GM04504 (cell line): ENCODE measurements at places on chromosomes 1 and 21.

- DNase-seq: no peak
Measured at GRCh38 chr1:6481820-6482219, 9.6 kb downstream of the PLEKHG5 start.

GRCh38 chr1:237042526-237042891, 525 bp downstream of the RYR2 start:
- no peak for DNase-seq

DNA sequence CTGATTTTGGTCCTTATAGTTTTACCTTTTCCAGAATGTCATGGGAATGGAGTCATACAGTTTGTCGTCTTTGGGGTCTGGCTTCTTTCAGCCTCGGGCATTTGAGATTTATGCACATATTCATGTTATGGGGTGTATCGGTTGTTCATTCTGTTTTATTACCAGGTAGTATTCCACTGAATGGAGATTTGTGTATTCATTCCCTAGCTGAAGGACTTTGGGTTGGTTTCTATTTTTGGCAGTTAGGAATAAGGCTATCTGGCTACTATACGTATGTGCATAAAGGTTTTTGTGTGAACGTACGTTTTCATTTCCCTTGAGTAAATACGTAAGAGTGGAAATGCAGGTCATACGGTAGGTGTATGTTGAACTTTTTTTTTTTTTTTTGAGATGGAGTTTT, 65.1 kb downstream of the ACTL8 start:
- DNase-seq: no peak

- no peak for DNase-seq
Measured at GRCh38 chr1:80892539-80892938, 908.2 kb upstream of the ADGRL2 start.

GRCh38 chr21:25385341-25385740, 221.9 kb downstream of the MRPL39 start:
- no peak for DNase-seq

- DNase-seq: no peak
Measured at GRCh38 chr1:167674156-167674555, 44.1 kb downstream of the RCSD1 start.

GRCh38 chr1:232628335-232629249, 1.3 kb downstream of the SIPA1L2 start:
- no peak for DNase-seq

DNA sequence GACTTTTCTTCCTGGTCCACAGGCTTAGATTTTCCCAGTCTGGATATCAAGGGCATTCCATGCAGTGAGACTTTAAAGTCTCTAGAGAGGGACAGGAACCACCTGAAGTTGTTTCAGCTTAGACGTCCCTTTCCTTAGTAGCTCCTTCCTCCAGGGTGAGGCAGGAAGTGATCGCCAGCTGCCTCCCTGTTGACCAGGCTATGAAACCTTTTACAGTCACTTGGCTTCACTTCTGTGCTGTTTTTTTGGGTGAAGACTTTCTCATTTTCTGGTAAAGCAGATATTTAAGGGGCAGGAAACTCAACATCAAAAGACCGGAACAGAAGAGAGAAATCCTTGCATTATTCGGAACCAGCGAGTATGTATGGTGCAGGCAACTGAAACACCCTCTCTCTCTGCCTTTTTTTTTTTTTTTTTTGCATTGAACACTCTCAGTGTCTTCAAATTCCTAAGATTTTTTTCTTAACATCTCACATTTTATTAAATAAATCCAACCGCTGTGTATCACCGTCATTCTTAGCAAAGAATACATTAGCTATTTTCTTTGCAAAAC, 234.6 kb upstream of the IRF2BP2 start:
- no peak for DNase-seq

DNA sequence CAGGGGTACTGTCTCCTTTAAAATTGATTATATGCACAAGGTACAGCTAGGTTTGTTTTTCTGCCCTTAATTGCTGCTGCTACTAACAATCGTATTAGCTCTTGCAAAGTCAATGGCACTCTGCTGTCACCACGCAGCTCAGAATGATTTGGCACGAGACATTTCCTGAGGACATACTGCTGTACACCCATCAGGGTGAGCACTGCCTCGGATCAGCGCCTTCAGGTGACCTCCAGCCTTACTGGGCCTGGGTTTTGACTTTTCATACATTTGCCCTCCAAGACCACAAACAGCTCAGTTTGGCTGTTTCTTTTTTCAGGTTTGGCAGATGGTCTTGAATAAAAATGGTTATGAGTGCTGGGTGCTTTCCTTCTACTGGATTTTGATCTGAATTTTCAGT, 110.9 kb downstream of the NTPCR start:
- DNase-seq: no peak

GRCh38 chr1:106217765-106218164, 838.7 kb upstream of the PRMT6 start:
- no peak for DNase-seq

GRCh38 chr1:181119093-181119989, 30.8 kb downstream of the IER5 start:
- no peak for DNase-seq

DNA sequence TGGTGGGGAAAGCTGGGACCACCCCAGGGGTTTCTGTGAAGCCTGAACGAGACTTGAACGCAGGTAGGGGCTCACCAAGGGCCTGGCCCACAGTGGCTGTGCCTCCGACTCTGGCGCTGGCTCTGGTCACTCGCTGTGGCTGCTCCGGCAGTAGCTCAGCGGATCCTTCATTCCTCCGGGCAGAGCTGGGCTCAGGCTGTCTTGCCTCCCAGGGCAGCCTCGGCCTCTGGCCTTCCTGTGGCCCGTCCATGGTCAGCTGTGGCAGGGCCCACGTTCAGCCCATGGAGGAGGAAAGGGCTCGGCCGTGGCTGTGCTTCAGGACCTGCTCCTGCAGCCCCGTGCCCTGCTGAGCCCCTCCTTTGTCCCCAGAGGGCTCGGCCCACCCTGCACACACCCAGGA, 162.9 kb upstream of the C1orf174 start:
- no peak for DNase-seq

GRCh38 chr21:35860189-35860869, 200.0 kb downstream of the SETD4 start:
- DNase-seq: no peak

- DNase-seq: no peak
Measured at GRCh38 chr1:228285661-228286504, 78.0 kb downstream of the OBSCN start.

DNA sequence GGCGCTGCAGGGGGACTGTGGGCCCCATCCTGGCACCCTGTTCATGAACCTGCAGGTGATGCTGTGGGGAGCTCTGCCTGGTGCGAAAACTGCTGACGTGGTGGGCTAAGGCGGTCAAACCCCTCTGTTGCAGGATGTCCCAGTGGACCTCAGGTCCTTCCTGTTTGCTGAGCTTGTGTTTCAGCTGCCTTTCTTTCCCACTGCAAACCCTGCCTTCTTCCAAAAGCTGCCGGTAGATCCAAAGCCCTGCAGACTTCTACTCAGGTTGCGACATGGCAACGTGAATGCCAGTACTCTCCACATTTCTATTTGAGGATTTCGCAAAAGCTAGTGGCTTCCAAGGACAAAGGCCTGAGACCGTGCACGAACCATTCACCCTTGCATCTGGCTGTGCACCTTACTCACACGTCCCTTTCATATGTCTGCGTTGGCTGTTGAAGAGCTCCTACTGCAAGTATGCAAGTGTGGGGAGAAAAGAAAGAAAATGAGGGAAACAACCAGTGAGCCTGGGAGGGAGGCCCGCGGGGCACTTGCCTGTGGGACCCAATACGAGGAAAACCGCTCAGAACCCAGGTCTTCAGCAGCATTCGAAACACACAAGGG, 6.2 kb upstream of the RRP1 start:
- DNase-seq: no peak

- DNase-seq: no peak
Measured at GRCh38 chr1:11488966-11489625, 10.1 kb downstream of the DISP3 start.

DNA sequence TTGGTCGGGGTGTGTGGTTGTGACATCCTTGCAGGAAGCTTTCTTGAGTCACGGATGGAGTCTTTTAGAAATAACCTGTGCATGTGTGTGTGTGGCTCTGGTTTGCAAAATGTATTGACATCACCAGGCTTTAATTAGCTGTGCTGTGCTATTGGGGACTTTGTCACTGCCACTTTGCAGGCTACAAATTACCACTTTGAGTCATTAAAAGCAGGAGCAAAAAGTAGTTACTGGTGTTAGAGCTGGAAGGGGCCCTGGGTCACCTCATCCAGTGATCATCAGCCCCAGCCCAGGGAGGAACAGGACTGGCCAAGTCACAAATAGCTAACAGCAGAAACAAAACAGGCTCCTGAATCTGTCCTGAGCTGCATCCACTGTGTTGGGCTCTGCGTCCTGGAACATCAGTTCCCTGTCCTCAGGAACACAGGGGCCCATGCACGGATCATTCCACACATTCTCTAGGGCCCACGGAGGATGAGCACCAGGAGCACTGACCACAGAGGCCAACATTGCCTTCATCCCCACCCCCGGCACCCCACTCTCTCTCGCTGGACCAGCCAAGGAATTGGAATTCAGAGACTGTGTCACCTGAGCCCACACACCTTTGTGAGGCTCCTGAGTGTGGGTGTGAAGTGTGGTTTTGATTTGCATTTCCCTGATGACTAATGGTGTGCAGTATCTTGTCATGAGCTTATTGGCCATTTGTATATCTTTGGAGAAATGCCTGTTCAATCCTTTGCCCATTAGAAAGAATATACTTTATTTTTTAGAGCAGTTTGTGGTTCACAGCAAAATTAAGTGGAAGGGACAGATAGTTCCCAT, 280.1 kb upstream of the C1orf174 start:
- no peak for DNase-seq

GRCh38 chr1:181073638-181074037, 14.9 kb upstream of the IER5 start:
- no peak for DNase-seq

DNA sequence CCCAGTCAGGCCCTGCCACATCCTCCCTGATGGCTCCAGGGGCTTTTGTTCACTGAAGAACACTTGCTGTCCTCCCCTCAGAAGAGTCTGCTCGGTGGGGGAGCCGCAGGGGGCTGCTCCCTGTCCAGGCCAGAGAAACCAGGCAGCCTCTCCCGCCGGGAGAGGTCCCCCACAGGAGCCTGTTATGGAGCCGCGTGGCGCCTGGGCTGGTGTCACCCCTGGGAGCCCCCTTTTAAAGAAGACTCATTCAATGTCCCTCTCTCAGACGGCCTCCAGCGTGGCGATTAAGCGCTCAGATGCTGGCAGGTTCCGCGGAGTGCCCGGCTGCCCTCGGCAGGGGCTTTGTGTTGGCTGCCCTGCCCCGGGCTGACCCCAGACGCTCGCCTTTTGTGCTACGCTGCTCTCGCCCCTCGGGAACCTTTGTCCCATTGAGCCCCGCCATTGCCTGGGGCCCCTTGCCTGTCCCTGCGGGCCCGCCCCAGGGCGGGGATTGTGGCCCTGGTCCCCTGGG, 43.1 kb downstream of the SKI start:
- DNase-seq: no peak

GRCh38 chr1:24100945-24101737, 10.8 kb downstream of the MYOM3 start:
- DNase-seq: no peak

GRCh38 chr21:16851054-16851453, 661.8 kb upstream of the CXADR start:
- DNase-seq: no peak

GRCh38 chr1:40762144-40762923, 21.3 kb upstream of the KCNQ4 start:
- DNase-seq: no peak

DNA sequence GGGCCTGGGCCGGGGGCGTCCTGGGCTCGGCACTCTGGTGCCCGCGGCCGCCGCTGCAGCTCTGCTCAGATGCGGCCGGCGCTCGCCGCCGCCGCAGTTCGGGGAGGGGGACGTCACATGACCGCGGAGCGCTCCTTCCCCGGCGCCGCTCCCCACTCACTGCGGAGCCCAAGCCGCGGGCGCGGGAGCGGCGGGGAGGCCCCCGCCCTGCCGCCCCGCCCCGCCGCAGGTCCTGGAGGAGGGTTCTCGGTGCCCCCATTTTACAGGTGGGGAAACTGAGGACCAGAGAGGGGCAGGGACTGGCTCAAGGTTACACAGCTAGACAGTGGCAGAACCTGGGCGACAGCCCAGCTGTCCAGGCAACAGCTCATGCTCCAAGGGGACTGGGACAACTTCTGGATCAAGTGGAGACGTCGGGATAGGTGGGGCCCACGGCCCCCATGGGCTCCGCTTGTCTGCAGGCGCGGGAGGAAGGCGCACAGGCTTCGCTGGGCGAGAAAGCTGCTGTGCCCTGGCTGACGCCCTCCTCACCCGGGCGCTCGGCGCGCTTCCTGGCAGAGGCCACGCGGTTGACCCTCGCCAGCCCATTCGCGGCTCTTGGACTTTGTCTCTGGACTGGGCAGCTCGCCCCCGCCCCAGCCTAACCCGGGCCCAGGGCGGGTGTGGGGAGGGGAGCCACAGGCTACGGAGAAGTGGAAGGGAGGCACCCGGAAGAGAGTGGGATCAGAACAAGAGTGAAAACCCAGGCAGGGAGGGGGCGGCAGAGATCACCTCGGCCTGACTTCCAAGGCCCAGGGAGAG, at the start of gene RAP1GAP:
TSS of gene RAP1GAP (minus strand) at position 100 of the 801 bp plus-strand sequence. CDS start 49,325 bp downstream, outside the sequence.
- no peak for DNase-seq

DNA sequence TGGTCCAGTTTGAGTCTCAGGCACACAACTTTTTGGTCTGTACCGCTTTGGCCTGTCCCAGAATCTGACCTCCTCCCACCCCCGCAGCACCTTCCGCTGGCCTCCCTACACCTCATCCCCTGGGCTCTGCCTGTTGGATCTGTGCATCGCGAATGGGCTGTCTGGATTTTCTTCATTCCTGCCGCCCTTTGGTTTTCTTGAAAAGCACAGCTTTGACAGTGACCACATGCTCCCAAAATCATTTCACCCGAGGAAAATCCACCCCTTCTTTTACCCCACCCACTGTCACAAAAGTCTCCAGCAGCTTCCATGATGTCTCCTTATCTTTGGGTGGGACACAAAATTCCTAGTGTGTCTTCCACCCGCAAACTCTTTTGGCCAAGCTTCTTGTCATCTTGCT, 65.0 kb upstream of the SSX2IP start:
- no peak for DNase-seq

GRCh38 chr1:17581389-17582123, 42.1 kb downstream of the ARHGEF10L start:
- DNase-seq: no peak

DNA sequence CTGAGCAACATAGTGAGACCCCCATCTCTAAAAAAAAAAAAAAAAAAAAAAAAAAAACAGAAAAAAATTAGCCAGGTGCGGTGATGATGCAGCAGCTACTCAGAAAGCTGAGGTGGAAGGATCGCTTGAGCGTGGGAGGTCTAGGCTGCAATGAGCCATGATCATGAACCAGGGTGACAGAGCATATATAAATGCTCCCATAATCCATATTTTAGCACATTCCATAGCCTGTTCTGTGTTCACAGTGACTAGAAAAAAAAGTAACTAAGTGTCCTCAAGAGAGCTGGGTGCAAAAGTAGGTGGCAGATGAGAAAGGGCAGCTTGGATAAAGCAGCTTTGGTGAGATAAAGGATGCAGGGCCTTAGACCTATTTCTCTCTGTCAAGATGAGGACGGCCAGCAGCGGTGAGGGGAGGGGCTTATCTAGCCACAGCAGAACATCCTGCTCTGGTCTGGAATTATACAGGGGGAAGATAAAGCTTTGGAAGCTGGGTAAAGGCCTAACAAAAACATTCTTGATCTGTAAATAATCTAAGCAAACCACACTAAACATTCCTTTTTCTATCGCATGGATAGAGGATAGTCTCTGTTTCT, 205.3 kb downstream of the DAB1 start:
- no peak for DNase-seq
